ENCODE measurements at places on chromosomes 7 and 10.

- DNase-seq, result no peak
Observed at GRCh38 chr10:49104323-49104722, 11.0 kb downstream of the VSTM4 start.

- no peak for DNase-seq
Observed at GRCh38 chr7:40721342-40721949, 586.6 kb downstream of the SUGCT start.

- no peak for DNase-seq
Observed at GRCh38 chr7:74231232-74231590, 21.4 kb downstream of the LAT2 start.

GRCh38 chr7:139777133-139777891 is 486 bp downstream of the HIPK2 start:
- DNase-seq, result no peak

GRCh38 chr7:66602159-66602558 is 26.5 kb upstream of the KCTD7 start:
- DNase-seq, result no peak

GRCh38 chr10:124173298-124173900 is 80.0 kb upstream of the CHST15 start:
- no peak for DNase-seq

- DNase-seq, result no peak
Observed at GRCh38 chr7:158351051-158351450, 236.6 kb downstream of the PTPRN2 start.

DNA sequence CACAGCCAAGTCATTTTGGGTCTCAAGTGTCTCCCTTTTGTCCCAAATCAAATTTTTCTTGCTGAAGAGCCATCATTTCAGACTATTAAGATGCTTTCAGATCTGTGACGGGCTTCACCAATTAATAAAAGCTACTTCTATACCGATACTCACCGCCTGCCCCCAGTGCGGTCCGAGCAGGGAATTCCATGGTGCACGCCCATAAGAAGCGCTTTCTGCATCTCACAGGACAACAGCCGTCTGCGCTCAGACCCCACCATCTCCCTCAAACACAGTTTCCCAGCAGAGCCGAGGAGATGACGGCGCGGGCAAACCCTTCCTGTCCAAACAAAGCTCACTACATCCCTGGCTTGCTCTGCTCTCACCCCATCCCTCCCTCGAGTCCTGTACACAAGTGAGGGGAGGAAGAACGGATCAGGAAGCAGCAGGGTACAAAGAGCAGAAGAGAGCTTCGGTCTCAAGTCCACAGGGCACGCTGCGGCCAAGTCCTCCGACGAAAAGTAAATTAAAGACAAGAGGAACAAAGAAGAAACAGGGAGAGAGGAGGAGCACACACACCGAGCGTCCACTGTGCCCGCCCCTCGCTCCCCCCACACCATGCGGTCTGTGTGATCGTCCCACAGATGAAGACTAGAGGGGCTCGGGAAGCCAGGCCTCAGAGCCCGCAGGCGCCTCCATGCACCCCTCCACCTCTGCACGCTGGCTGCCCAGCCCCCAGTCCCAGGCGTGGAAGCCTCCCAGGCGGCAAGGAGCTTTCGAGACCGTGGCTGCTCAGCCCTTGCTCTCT is 121.9 kb downstream of the MAD1L1 start:
- DNase-seq, result no peak

DNA sequence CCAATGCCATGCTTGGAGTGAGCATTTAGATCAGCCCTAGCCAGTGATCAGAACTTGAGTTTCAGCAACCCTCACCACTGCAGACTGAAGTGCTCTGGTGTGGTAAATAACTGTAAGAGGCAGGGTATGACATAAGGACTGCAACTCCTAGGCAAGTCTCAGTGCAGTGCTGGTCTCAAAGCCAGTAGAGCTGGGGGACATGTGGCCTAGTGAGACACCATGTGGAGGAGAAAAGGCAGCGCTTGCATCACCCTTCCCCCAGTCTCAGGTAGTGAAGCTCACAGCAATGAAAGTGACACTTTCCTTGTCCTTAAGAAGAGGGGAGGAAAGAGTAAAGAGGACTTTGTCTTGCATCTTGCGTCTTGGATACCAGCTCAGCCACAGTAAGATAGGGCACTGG is 386.8 kb upstream of the POT1 start:
- DNase-seq, result no peak

Measured in retinal pigment epithelial cell (primary cell).